Activated CD4-positive, alpha-beta T cell treated with anti-CD3 and anti-CD28 coated beads, Interleukin-2, amount 50 U/mL, for 4 hours (primary cell): ENCODE measurements at places on chromosomes 5 and 9.

DNA sequence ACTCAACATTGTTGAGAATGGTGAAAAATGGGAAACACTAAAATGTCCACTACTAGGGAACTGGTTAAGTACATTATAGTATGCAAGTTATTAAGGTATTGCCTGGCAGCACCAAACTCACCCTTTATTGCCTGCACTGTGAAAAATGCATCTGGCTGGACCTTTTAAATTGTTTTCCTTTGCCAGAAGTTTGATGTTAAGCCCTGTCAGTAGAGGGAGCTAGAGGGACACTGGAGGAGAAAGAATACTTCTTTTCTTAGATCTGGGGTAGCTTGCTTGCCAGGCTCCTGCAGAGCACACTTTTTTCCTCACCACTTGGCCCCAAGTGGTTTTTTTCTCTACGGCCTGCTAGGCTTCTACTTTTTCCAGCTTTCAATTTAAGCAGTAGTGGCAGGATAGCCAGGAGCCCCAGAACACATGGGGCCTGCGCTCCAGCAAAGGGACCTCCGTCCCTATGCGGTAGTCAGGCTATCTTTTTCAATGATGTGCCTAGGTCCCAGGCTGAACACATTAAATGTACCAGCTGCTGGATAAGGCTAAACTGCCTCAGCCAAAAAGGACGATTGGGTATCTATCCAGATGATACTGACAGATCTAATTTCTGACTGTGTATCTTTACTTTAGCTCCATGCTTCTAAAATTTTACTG lies 8.0 kb upstream of the HABP4 start:
- no peak for DNase-seq

GRCh38 chr5:12073426-12073825 lies 169.2 kb upstream of the CTNND2 start:
- no peak for DNase-seq

- no peak for DNase-seq
These were observed 1982.2 kb upstream of the C9orf72 start for GRCh38 chr9:29555502-29555901.

GRCh38 chr5:67619235-67619634 lies 422.6 kb upstream of the CD180 start:
- no peak for DNase-seq

- DNase-seq, result no peak
These were observed 11.1 kb downstream of the GRIN1 start for GRCh38 chr9:137149942-137150616.

DNA sequence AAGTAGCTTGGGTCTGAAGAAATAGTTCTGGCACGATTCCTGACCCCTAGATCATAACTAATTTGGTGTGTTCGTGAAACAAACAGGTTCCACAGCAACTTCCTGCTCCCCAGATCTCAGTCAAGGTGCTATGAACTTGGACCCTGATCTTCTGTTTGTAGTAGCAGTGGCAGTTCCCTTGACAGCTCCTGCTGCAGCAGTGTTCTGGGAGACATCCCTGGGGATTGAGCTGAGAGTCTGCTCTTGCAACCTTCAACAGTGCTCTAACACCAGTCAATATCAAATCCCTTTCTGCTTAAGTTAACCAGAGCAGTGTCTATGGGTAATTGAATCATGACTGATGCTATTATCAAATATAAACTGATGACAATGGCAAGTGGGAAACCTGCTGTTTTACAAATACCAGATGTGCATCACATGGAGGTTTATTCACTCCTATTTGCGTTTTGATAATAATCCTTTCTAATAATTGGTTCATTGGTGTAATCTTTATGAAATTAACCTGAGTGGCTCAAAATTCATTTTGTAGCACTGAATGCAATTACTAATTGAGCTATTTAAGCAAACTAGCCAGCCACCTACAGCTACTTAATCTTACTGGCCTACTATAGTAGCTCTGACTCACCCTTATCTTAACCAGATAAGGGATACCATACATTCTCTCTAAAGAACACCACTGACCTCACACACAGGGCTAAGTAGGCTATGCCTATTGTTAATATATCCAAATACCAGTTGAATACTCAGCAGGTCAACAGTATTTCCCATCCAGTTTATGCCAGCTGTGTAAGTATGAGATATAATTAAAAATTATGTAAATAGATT lies 21.9 kb downstream of the KDM4C start:
- no peak for DNase-seq

DNA sequence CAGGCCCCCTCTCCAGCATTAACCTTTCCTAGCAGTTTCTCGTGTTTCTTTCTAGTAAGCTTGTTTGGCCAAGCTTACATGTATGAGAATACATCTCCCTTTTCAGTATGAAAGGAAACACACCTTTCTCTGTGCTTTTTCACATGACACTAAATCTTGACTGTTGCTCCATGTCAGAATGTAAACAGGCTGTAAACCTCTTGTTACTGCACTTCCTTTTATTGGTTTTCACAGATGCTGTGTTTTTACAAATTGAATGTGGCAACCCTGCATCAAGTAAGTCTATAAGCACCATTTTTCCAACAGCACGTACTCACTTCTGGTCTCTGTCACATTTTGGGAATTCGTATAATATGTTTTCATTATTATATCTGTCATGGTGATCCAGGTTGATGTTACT lies 2.2 kb upstream of the CANX start:
- no peak for DNase-seq

- no peak for DNase-seq
These were observed 70.9 kb downstream of the EGFLAM start for GRCh38 chr5:38329132-38329715.

DNA sequence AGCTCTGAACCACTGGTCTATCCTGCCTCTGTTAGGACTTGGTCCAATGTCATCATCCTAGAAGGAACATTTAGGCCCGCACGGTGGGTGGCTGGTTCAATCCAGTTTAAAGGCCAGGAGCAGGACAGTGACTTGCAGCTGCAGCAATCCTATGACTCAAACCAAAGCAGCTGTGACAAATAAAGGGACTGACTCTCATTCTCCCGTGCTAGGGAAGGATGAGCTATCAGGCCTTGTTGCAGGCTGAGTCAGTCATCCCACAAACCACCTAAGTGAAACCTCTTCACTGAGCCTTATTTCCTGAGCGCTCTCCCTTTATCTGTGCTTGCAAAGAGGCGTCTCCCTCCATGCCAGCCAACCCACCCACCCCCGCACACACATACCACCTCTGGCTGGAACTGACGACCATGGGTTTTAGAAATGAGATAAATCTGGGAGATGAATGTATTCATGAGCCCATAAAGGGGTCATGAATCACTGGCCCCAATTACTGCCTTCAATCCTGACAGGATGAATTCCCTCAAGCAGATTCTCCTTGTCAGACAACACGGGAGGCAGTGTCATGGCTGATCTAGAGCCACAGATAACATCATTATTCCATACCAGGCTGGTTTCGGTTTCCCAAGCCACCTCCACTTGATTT lies 93.4 kb downstream of the KCNIP1 start:
- no peak for DNase-seq

DNA sequence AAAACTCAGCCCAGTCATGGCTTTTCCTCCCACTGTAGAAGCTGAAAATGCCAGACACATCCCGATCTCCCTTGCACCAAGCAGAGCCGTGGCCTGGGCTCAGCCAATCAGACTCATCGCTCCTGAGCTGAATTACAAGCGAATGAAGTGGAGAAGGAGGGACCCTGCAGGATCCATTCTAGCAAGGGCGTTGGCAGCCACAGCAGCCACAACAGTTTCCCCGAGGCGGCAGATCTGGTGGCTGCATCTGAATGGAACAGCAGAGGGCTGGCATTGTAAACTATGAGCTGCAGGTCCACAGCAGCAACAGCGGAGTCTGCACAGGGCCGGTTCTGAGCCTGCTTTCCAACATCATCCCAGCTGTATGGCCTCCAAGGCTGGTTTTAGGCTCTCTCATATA lies 23.8 kb downstream of the ALG2 start:
- DNase-seq, result no peak

- DNase-seq, result no peak
These were observed 8.6 kb downstream of the KCTD16 start for GRCh38 chr5:144179226-144179625.

- no peak for DNase-seq
These were observed 16.8 kb upstream of the DAB2IP start for GRCh38 chr9:121634329-121635261.

- DNase-seq, result no peak
These were observed 32.9 kb upstream of the SLC36A1 start for GRCh38 chr5:151414536-151414935.

- no peak for DNase-seq
These were observed 2.0 kb downstream of the QSOX2 start for GRCh38 chr9:136243631-136244030.

DNA sequence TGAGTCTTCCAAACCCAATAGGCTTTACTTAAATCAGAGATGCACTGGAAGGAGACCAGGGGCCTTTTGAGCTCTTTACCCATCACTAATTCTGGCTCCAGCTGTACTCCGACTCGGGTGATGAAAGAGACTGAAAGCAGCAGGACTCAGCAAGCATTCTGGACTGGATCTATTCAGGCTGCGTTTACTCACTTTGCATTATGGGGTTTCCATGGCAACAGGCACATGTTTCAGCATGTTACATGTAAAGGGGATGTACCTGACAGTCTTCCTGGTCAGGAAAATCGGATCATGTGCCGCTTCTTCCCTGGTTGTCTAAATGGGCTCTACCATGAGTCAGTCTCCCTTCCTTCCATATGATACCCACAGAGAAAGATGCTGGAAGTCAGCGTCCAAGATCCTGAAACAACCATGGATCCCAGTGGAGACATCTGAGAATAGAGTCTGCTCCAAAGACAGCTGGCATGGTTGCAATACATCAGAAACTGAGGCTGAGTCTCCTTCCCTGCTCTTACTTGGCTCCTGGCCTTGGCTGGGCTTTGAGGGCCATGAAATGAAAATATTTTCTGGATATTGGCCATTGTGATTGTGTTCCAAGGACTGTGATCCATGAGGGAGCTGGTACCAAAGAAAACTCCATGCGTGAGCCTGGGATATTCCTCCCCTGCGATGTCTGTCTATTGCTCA lies 102.5 kb upstream of the TNC start:
- no peak for DNase-seq

GRCh38 chr5:14752497-14753071 lies 88.1 kb downstream of the OTULIN start:
- DNase-seq, result no peak

DNA sequence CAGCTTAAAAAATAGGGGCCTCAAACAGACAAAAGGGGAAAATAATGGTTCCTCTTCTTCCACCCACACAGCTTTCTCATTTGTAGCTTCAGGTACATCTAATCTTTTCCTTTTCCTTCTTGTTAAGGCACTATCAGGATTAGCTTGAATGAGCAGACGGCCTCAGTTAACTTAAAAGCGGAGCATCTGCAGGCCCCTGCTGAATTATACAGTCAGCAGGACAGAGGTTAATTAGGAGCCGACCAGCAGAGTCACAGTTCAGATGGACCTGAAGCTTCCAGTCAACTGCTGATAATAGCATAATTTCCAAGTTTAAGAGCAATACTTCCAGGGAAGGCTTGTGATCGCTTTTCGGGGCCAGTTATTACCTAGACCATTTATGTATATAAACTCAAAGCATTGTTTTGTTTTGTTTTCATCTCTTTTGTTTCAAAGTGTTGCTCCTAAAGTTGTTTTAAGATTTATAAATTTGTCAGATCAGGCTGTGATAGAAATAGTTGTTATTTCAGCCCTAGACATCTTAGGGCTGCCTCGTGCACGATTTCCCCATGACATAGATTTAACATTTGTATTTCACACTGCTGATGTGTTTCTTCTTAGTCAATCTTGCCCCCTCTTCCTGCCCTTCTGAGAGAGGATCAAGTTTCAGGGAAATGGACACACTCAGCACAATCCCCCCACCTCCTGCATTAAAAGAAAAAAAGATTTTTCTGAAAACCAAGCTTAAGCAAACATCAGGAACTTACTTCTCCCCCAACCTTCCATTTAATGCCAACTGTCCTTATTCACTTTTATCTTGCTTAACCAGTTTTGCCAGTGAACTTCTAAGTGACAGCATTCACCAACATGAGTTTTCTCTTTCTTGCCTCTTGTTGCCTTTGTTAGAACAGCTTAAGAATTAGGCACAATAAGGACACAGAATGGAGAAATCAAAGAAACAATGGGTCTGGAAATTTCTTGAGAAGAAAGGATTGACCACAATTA lies 449.8 kb downstream of the ARHGEF28 start:
- DNase-seq, result no peak

DNA sequence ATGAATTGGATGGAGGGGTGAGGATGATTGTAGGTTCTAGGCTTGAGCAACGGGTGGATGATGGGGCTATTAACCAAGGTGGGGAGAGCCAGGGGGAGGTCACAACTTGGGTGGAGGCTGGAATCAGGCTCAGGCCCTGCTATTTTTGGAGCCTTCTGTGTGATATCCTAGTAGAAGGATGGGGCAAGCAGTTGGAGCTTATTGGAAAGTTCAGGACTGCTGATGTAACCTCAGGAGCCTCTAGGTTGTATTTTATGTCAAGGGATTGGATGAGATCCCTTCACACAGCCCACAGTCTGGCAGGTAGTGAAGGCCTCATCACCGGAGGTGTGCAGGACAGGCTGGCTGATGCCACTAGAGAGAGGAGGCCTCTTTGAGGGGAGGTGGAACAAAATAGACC lies 11.2 kb upstream of the RPS14 start:
- no peak for DNase-seq

GRCh38 chr9:3348169-3348568 lies 177.6 kb downstream of the RFX3 start:
- DNase-seq, result no peak

GRCh38 chr5:149719666-149720065 lies 10.4 kb upstream of the PPARGC1B start:
- DNase-seq, result no peak

DNA sequence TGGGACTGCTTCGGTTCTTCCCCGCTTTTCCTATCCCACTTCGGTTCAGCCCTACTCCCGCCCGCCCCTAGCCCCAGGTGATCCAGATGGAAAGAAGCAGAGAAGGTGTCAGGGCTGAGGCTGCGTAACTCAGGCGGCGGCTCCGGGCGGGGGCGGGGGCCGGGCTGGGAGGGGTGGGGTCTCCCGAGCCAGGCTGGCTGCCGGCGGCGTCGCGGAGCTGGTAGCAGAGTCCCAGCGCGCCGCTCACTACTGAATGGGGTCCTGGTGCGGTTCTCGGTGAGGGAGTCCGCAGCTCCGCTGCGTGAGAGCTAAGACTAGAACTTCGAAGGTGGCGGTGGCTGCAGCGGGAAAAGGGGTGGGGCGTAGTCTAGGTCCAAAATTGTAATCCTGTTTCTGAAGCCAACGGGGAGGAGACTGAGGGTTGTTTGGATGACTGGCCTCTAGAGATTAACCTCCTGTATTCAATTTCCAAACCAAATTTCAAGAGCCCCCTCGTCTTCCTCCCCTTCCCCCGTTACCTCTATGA lies 1.4 kb downstream of the PRR16 start:
- DNase-seq, result no peak

- no peak for DNase-seq
These were observed 14.5 kb downstream of the FCN2 start for GRCh38 chr9:134895097-134895496.

- no peak for DNase-seq
These were observed 79.2 kb upstream of the SPRY4 start for GRCh38 chr5:142404046-142404477.

GRCh38 chr9:76887951-76888350 lies 18.0 kb downstream of the PRUNE2 start:
- no peak for DNase-seq
